ENCODE measurements at places on chromosomes 6 and 20.

GRCh38 chr6:13334953-13335352 is 6.6 kb upstream of the TBC1D7 start:
- no peak for DNase-seq

DNA sequence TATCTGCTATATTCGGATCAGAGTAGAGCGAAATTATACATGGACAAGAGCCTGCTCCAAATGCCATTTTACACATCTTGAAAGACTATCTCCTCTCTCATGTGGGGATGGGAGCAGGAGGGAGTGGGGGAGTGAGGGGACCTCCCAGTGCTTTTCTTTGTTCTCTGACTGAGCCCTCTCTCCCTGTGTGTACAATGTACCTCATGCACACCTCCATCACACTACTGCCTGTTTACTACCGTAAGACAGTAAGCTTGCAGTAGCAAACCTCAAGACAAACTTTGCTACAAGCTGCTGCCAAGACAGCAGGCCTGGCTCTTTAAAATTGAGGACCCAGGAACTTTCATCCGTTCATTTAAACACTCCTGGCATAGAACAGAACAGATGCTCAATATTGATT is 7.2 kb downstream of the NHSL1 start:
- DNase-seq, result no peak

DNA sequence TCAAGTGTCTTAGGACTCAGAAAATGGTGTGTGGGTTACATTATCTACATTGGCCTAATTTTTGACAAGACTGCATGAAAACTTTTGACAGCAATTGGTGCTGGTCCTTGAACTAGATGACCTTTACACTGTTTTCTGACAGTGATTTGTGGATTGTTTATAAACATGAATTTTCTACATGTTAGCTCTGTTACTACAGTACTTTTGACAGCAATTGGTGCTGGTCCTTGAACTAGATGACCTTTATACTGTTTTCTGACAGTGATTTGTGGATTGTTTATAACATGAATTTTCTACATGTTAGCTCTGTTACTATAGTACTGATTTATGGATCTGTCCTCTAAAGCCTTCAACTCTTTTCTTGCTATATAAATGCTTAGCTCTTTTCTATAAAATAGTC is 16.7 kb downstream of the KCTD20 start:
- DNase-seq, result no peak

DNA sequence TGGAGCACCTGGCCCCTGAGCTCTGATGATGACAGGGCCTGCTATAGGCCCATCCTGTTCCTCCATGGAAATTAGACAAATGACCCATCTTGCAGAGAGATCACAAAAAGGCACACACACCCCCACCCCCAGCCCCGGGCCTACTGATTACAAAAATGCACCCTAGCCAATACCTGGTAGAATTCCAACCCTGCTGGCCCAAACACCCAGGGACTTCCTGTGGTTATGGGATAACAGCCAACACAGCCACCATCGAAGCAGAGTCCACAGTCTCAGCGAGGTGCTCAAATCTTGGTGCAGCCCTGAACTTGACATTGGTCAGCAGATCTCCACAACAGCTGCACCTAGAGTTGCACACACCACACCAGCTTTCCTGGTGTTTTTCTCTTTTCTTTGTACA is 17.0 kb downstream of the NCR2 start:
- DNase-seq, result no peak

DNA sequence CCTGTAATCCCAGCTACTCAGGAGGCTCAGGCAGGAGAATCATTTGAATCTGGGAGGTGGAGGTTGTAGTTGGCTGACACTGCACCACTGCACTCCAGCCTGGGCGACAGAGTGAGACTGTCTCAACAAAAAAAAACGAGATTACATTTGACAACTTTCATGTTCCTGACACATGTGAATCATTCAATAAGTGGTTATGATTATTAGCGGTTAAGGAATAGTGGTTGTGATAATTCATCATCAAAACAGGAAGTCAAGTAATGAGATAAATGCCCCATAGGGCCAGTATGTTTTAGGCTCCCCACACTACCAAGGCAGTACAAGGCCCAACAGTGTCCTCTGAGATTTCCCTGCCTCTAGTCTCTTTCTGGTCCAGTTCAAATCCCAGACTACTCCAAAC is 2.5 kb downstream of the HDDC2 start:
- no peak for DNase-seq

- no peak for DNase-seq
Measured at GRCh38 chr20:48649104-48649626, 178.6 kb downstream of the PREX1 start.

DNA sequence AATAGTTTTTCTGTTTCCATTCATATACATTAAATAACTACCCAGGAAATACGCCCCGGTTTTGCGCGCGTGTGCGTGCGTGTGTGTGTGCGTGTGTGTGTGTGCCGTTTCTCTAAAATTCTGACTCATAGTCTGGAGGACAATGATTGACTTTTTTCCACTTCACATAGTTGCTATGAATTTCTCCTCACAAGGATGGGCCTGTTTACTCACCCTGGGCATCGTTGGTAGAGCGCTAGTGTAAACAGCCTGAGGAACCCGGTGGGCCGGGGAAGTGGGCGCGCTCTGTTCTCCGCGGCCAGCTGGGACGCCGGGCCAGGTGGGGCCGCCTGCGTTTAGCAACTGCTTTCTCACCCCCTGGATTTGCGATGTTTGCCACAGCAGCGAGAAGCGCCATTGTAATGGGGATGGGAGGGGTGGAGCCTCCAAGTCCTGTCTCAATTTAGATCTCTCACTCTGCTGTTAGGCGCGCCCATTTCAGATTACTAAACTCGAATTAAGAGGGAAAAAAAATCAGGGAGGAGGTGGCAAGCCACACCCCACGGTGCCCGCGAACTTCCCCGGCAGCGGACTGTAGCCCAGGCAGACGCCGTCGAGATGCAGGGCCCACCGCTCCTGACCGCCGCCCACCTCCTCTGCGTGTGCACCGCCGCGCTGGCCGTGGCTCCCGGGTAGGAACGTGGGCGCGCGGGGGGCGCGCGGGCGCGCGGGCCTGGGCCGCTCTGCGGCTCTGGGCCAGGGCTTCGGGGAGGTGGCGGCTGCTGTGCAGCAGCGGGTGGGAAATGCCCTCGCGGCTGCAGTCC is at the start of gene CD109:
CD109 (plus strand) TSS at position 585 of the 803 bp plus-strand sequence; CDS start at position 598, 13 bp downstream.
- DNase-seq, result no peak

GRCh38 chr6:158251565-158251964 is 60.7 kb upstream of the TULP4 start:
- DNase-seq, result no peak

- no peak for DNase-seq
Measured at GRCh38 chr6:153623496-153623895, 415.5 kb upstream of the OPRM1 start.

DNA sequence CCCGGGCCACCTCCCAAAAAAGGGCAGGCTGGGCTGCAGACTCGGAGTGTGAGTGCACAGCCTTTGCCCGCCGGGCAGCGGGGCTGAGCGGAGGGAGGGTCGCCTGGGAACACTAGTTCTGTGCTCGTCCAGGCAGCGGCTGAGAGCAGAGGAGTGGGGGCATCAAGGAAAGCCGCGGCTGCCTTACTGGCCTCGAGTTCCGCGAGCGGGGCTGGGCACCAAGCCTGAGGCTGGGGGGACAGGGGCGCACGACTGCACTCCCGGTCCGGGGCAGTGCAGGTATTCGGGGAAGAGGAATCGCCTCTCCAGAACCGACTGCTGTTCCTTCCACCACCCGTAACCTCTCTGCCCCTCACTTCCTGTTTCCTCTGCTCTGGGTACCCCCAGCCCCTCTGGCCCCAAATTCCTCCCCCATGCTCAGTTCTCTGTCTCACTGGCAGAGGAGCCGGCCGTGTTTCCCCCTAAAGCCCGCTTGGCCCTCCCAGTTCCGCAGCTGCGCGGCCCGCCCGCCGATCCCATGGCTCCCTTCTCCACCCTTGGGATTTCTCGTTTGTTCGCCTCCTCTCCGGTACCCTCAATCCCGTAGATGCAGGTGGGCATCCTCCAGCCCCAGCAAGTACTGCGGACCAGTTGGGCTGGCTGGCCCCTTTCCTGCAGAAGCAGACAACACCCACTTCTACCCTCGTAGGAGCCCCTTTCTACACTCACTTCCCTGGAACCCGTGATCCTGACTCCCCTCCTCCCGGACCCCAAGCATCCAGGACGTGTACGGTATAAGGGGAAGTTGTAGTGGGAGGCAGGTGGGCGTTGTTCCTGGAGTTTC is 5.1 kb downstream of the RING1 start:
- no peak for DNase-seq

GRCh38 chr20:62068997-62069396 is 3.3 kb upstream of the TAF4 start:
- DNase-seq, result no peak
